ENCODE measurements at places on chromosomes 3 and 15. TPM values are rescaled to one million over a fixed set of nuclear protein-coding genes. Genes with fewer than 3 reads are reported as not detected.

DNA sequence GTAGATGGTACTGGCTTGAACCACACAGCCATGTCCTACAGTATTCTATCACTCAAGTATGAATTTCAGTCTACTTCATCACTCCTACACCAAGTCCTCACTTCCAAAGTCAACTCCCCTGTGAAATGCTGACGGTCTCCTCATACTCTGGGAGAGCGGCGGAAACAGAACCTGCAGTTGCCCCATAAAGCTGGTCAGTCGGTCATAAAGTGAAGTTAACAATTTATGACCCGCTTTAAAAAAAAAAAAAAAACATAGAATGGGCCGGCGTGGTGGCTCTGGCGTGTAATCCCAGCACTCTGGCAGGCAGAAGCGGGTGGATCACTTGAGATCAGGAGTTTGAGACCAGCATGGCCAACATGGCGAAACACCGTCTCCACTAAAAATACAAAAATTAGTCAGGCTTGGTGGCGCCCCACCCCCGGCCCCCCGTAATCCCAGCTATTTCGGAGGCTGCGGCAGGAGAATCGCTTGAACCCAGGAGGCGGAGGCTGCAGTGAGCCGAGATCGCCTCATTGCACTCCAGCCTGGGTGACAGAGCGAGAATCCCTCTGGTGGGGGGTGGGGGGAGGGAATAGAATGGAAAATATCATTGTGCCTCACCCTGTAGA is 2.1 kb downstream of the TRANK1 start:
- DNase-seq: no peak

DNA sequence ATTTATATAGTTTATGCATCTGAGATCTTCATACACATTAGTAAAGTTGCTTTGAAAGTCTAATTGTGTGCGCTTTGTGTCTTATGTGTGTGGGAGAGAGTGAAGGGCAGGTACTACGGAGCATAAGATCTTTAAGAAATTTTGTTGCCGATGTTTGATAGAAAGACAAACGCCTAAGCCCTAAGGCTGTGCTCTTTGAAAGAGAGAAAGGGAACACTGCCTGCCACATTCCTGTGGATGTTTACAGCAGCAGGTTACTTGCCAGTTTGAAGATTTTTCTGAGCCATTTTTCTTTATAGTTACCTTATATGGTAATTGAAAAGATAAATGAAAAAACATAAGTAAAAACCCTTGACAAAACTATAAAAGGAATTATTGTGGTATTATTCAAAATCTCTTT is 17.0 kb downstream of the DTWD1 start:
- DNase-seq: no peak

- DNase-seq: no peak
Observed at GRCh38 chr3:116413319-116413718, 32.0 kb downstream of the LSAMP start.

DNA sequence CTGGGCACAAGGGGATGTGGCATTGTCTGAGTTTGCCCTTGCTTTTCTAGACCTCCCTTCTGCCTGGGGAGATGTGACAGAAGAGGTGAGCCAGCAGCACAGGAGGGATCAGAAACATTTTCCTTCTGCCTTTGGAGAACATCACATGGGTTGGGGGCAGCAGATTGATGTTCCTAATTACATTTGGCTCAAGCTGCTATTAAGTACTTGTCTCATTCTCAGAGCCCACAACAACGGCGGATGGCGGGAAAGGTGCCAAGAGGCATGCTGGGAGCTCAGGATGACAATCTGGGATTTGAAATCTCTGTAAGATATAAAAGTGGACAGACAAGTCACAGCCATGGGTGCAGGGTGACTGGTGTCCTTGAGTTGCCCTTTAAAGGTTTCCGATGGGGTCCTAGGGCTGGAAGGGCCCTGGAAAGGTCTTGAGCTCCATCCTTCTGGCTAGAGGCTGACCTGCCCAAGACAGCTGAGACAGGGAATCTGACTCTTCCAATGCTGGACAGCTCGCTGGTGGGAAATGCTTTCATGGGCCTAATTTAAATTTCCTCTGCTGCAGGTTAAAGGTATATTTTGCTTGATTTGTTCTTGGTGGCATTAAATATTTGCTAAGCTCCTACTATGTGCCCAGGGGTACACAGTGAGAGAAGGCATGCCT is 2.4 kb upstream of the CORO2B start:
- DNase-seq: no peak

DNA sequence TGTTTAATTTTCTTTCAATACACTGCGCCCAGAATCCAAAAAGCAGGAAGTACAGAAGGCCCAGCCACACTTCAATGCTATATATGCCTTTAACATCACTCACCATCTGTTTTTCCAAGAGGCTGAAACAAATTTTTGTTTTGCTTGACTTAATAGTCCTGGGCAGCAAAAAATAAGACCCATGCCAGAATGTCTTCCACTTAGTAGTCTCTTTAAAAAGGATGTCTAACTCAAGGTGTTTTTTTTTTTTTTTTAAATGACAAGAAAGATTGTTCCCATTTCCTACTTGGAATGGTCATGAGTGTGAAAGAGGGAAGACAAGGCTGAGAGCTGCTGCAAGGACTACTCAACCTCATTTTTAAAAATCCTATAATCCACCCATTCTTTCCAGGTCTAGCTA is 590.3 kb upstream of the SGO1 start:
- no peak for DNase-seq

- DNase-seq: no peak
Observed at GRCh38 chr3:36643192-36643591, 121.2 kb downstream of the DCLK3 start.

DNA sequence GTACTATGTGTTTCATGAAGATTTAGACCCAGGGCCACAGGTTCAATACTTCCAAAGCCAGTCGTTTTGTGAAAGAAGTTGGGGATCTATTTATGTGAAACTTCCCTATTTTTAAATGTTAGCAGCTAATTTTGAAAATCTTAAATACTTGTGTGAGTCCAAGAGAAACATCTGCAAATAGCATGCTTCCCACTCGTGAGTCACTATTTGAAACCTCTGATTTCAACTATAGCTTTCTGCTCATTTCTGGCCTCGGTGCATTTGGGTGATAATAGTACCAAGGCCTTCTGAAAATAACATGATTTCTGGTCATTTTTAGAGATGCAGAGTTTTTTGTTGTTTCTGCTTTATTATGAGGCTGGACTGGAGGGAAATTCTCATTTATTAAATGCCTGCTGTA is 110.0 kb downstream of the OPA1 start:
- no peak for DNase-seq

DNA sequence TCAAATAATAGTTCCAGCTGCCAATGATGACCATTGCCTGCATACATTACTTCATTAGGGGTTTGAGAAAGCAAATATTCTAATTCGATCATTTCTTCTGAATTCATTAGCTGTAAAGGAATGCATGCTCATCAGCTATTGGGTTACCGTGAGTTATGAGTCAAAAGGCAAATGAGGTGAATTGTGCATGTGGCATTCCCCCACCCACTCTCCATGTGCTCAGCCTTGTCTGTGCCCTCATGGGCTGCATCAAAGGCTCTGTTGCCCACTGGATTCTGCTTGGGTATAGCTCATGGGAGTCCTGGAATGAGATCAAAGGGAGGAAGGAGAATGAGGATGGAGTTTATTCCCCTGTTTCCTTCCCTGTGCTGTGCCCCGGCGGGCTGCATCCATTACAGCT is 99.3 kb upstream of the CHRNA7 start:
- no peak for DNase-seq

GRCh38 chr3:81929697-81930096 is 168.3 kb upstream of the GBE1 start:
- no peak for DNase-seq

DNA sequence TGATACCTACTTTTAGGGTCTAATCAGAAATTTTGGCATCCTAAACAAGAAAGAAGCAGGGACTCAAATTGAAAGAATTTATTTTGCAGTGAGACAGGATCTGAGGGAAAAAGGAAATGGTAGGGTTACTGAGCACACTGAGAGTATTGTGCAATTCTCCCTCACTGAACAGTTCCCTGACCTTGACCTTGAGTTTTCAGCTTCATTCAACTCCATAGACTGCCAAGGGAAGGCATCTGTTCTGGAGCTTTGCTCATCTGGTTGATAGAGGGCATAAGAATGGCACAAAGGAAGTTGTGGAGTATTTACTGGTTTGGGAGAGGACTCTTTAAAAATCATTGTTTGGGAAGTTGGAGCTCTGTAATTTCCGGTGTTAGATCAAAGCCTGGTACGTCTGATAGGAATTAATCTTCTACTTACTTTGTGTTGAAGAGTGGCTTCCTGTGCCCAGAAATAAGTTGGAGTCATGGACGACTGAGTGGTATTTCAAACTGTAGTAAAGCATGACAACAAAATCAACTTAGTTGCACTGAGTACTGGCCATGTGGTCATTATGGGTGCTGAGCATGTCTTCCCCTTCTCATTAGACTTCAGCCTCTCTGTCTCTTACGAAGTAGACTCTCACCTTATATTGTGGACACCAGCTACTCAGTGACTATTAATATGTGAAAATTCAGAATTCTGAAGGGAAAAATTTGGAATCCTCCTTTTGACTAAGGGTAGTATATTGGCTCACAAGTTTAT is 40.8 kb downstream of the CLDN1 start:
- DNase-seq: no peak

The TM4SF1 gene
- not detected for total RNA-seq

The AHSG gene
- not detected for total RNA-seq

The CIAO2A gene
- total RNA-seq: 63.2 TPM

The CHRM5 gene
- not detected for total RNA-seq
